HCT116 (cell line): ENCODE measurements at places on chromosomes 3 and 15.

- no peak for DNase-seq
Measured at GRCh38 chr3:11093823-11094340, 60.4 kb upstream of the HRH1 start.

GRCh38 chr15:65081758-65082157 lies 5.2 kb downstream of the KBTBD13 start:
- no peak for DNase-seq

DNA sequence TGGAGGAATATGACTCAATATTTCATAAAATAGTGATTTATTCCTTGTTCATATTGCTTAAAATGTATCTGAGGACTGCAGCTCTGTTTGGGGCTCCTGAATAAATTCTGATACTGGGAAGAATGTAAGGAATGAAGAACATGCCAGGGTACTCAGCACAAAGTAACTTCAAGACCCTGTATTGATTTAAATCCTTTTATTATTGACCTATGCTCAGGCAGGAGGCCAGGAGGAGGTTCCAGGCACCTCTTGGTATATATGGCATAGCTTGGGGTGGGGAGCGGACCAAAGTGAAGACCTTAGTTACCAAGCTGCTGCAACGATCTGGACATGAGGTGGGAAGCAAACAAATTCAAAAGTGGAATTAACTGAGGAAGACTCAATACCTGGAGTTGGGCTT lies 142.8 kb upstream of the PEX5L start:
- no peak for DNase-seq

- no peak for DNase-seq
Measured at GRCh38 chr15:28984421-28985315, 98.9 kb downstream of the APBA2 start.

DNA sequence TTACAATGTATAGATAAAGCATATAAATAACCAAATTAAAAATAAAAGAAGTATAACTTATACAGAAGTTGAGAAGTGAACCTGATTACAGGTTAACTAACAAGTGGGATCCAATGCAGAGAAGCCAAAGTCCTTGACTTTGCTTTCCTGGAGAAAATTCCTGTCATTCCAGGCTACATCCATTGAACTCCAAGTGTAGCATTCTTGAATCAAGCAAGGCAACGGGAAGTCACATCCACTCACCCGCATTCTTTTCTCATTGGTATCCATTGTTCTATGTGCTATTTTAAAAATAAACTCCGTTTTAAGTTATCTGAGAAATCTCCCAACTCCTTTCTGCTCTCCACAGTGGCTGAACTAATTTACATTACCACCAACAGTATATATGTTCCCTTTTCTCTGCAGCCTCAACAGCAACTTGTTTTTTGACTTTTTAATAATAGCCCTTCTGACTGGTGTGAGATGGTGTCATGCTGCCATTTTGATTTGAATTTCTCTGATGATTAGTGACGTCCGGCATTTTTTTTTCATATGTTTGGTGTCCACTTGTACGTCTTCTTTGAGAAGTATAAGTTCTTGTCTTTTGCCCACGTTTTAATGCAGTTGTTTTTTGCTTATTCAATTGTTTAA lies 534.3 kb downstream of the ROBO1 start:
- no peak for DNase-seq

DNA sequence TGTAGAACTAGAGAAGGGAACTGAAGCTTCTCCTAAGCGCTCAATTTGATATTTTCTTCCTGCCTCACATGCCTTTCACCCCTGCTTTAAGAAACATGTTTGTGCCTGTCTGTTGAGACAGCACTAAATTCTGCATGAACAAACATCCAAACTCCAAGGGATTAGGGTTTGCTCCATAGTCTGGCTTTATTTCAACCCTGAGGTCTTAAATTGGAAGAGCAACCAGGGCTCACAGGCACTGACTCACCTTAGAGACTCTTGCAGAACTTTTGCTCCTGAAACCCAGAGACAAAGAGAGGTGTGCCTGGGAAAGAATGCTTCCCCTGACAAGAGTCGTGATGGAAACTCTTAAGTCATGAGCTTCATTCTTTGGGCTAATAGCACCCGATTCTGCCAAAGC lies 393.9 kb upstream of the MCTP2 start:
- DNase-seq: no peak

DNA sequence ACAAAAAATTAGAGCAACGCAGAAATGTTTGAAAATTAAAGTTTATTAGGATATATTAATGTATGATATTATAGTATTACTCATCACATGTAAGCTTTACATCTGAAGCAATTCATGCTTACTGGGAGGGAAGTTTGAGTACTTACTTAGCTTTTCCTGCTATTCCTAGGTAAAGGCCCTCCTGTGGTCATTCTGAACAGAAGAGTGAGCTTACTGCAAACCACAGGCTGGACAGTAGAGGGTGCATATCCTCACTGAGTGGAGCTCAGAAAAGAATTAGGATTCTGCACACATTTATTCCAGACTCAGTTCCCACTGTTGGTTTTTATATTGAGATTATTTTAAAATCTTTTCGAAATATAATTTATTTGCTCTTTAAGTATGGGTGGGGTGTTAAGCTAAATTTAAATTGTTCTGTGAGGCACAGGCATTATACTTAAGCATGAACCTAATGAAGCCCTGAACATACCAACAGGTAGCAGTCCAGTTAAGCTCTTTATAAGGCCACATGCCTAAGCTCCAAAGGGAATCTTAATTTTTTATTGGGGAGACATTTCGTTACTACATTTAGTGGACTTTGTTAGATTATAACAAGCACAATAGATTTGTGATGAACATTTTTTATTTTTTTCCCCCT lies 10.2 kb downstream of the MRPS22 start:
- peak; percentile 60 for DNase-seq

DNA sequence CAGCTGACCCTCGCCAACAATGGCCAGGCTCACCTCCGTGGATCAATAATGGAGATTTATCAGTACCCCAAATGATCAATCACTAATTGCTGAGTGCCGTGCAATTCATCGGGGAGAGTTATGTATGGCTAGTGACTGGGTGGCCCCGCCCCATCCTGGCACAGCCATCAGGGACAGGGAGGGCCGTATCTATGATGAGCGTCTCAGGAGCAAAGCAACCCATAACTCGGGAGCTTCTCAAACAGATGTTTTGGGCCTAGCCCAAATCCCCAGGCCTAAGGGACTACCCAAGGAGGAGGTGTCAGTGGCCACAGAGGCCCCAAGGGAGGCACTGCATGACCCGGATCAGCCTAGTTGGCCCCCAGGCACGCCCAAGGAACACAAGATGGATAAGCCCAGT lies 180.0 kb upstream of the LINGO1 start:
- DNase-seq: no peak

DNA sequence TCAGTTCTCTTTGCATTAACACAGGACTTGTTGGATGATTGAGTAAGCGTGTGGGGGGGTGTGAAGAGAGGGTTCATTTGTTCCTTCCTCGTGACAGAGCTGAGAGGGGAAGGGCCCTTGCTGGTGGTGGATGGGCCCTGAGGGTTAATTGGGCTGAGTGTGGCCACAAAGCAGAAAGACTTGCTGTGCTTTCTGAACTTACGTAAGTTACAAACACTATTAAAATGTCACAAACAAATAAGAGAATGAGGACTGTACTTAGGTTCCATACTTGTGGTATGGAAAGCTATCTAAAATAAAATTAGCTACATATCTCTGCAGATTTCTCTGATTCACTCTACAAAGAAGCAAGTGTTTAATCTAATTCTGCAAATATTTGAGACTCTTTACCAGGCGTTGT lies 231.3 kb downstream of the LPP start:
- DNase-seq: no peak

GRCh38 chr3:60045686-60046085 lies 995.9 kb upstream of the CFAP20DC start:
- DNase-seq: no peak

GRCh38 chr3:108387063-108387462 lies 90.7 kb downstream of the HHLA2 start:
- no peak for DNase-seq

DNA sequence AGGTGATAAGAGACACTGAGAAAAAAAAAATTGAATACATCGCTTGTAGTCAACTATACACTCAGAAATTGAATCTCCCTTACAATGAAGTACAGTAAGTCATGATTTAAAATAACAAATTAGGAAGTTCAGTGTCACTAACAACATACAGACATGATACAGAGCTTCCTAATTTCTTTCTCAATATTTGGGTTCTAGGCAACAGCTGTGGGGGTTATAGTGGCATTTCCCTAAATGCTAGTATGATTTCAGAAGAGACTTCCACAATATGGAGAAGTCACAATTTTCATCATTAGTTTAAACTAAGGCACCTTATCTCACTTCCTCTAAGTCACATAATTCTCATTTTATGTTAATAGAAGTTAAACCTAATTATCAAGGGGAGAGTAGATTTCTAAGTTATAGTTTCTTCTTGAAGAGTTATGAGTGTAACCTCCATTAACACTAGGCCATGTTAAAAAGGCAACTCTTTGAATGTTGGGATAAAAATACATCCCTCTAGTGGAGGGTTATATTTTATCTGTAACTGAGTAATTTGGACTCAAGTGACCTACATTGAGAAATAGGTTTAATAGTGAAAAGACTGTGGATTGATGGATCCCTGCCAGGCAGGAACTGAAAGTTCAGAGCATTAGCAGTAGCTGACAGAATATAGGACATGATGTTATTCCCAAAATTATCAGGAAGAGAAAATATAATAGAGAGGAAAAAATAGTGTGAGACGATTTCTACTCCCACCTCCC lies 286.0 kb upstream of the SUCLG2 start:
- no peak for DNase-seq
